Inflammatory macrophage treated with lipopolysaccharide for 1 hour (primary cell): ENCODE measurements at places on chromosomes 1 and 21.

DNA sequence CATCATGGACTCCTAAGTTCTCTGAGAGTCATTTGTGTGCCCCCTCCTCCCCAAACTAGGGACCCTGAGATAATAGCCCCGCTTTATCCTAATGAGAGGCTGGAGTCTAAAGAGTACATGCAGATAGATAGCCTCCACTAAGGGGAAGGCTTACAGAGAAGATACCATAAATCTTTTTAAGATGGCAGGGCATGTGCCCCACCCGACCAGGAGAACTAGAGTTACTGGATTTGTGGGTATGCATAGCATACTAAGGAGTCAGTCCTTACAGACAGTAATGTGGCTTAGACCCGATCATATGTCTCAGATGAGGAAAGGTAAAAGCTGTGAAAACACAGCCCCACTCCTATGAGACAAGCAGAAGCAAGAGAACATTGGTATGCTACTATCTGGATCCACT lies 25.7 kb upstream of the PKN2 start:
- no peak for DNase-seq

GRCh38 chr1:9075022-9075421 lies 5.6 kb upstream of the SLC2A5 start:
- no peak for DNase-seq

- DNase-seq, result no peak
Observed at GRCh38 chr21:20040768-20041167, 957.4 kb upstream of the NCAM2 start.

DNA sequence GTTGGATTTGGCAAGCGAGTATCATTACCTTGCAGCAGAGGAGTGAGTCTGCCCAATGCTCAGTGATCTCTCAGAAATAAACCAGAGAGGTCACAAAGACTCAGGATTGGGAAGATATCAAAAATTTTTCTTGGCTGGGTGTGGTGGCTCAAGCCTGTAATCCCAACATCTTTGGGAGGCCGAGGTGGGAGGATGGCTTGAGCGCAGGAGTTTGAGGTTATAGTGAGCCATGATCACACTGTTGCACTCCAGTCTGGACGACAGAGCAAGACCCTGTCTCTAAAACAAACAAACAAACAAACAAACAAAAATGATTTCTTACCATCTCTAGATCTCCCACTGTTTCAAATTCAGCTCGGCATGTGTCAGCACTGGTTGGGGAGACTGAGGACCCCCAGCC lies 13.3 kb upstream of the BECN2 start:
- no peak for DNase-seq

DNA sequence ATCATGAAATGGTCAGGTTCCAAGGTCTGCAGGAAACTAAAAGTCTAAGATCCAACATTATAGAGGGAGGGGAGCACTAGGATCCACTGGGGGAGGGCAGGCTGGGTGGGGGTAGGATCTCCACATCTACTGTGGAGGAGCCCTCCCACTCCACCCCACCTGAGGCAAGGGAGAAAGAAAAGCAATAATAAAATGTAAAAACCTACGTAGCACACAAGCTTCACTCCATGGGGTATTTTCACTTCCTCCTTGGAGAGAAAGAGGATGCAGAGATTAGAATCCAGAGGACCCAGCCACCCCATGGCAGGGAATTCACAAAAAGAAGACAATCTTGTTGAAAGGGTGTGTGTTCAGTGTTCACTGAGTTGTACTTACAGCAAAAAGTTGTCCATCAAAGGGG lies 14.4 kb downstream of the SPOCD1 start:
- DNase-seq, result peak; percentile 41

GRCh38 chr1:190679454-190679853 lies 201.8 kb upstream of the BRINP3 start:
- DNase-seq, result no peak

DNA sequence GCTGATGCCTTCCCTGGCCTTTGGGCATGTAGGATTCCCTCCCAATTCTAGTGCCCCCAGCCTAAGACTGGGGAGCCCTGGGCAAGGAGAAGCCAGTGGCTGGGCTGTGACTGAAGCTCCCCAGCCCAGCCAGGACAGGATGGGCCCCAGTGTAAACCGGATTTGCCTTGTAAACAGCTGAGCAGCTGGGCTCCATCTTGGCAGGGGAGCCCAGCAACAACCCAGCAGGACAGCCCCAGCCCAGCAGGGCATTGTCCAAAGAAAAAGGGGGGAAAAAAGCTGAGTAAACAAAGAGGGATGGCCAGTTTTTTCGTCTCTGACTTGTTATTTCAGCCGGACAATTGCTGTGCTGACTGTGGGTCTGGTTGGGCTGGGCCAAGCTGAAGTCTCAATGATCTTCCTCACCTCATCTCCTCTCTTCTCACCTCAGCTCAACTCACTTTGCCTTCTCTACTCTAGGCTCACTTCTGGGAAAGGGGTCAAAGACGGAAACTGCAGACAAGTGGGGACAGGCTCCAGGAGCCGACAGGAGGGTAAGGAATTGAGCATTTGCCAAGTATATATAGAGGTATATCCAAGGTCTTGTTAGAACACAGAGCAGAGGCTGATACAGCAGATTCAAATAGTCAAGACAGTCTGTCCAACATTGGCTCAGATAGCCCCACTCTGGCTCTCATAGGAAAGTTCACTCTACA lies 97.7 kb downstream of the TMEM53 start:
- DNase-seq, result no peak
